ENCODE measurements at places on chromosomes 12 and 14. TPM values are rescaled to one million over a fixed set of nuclear protein-coding genes. Genes with fewer than 3 reads are reported as not detected.

CD69 gene
- 0.69 TPM for total RNA-seq

DNA sequence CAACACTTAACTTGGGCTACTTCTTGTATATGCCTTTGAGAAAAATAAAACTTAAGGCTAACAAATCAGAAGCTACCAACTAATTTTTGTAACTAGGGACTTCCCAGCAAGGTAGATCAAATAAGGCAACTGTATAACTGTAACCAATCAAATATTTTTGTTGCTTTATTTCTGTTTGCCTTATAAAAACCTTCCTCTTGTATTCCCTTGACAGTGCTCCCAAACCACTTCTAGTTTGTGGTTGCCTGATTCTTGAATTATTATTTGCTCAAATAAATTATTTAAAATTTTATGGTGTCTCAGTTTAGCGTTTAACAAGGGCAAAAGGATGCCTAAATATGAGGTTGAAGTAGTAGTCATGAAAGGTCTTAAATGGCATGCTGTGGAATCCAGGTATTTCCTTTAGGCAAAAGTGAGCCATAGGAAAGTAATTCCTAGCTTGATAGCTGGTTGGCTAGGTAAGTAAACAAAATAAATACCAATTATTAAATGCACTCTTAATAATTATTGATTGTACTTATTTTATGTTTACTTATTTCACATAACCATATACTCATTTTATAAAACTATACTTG lies 632.6 kb downstream of the RPL10L start:
- no peak for DNase-seq

PDZRN4 gene
- total RNA-seq = not detected

NXPH4 gene
- total RNA-seq = not detected

COQ6 gene
- total RNA-seq = 22.9 TPM

DNA sequence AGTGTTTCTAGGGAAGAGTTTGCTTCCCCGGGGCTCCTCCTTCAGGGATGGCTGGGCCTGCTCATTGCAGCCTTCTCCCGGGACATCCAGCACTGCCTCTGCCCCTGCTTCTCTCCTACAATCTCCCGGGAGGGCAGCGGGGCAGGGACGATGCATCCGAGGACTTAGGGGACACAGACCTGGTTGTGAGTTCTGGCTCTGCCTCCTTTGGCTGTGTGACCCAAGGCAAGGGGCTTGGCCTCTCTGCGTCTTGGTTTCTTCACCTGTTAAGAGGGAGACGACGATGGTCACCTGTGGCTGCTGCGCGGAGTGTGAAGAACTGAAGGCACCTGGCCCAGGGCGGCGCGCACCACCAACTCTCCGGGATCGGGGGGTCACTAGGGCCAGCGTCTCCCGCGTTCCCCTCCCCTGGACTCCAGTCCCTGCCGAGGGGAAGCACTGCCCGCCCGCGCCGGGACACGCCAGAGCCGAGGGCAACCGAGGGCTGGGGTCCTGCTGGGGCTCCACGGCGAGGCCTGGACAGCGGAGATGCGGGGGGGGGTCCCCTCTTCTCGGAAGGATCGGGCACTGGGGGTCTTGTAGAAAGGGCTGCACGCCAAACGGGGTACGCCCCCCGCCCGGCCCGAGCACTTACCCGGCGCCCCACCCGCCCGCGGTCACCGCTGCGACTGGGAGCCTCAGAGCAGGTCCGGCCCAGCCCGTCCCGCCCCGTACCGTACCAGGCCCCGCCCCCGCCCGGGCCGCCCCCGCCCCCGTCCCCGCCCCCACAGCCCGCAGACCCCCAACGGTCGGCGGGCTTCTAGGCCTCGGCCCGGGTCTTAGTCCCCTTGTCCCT lies at the start of gene HVCN1:
TSS of gene HVCN1 (minus strand) at position 670 of the 835 bp plus-strand sequence. CDS start 5,870 bp downstream, outside the sequence.
- DNase-seq = peak; percentile 23

ZFYVE26 gene
- total RNA-seq = 28.9 TPM

Measured in endothelial cell (in vitro differentiated cells).